Hepatocyte (in vitro differentiated cells): ENCODE measurements at places on chromosomes 3 and 15.

GRCh38 chr3:126351771-126352475 lies 5.3 kb downstream of the KLF15 start:
- no peak for DNase-seq

DNA sequence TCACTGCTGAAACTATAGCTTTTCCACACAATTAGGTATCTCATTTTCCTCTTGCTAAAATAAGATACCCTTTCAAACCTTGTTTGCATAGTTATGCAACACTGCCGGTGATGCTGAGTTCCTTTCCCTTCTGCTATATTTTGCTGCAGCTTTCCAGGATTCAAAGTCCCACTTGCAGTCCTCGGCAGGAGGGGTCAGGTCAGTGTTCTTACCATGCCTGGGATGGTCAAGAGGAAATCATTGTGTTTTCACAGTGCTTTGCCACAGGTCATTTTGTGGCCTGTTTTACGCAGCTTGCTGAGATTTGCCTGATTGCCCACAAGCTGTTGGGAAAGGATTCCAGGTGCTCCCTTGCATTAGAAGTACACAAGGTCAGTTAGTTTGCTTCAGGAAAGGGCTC lies 156.9 kb downstream of the B3GALNT1 start:
- DNase-seq = peak; percentile 45

DNA sequence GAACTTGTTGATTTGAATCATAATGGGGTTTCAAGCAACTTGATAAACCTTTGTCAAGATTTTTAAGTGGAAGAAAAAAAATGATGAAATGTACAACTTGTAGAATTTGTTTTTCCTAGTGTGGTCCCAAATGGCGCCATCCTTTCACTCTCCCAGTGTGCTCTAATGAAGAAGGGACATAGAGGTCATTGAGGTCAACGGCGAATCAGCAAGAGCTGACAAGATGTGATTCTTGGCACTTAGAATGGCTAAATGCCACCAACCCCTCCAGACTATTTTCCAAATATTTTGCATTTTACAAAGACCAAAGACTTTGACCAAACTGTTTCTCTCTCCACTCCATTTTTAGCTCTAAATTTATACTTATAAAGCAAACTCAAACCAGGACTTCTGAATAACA lies 320.2 kb upstream of the MME start:
- DNase-seq = no peak

DNA sequence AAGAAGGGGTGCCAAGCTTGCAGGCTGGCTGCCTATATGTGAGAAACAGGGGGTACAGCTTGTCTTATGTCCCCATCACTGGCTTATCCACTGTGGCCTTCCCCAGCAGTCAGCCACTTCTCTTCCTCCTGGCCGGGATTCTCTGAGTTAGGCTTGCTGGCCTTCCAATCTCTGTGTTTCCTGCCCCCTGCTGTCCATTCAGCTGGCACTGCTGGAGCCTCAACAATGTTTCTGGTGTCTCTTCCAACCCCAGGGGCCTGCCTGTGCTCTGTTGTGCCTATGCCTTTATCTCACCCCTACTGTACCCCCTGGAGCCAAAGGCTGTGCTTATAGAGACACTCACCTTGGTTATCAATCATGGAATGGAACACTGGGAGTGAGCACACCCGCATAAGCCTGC lies 36.5 kb downstream of the ANAPC13 start:
- DNase-seq = no peak

DNA sequence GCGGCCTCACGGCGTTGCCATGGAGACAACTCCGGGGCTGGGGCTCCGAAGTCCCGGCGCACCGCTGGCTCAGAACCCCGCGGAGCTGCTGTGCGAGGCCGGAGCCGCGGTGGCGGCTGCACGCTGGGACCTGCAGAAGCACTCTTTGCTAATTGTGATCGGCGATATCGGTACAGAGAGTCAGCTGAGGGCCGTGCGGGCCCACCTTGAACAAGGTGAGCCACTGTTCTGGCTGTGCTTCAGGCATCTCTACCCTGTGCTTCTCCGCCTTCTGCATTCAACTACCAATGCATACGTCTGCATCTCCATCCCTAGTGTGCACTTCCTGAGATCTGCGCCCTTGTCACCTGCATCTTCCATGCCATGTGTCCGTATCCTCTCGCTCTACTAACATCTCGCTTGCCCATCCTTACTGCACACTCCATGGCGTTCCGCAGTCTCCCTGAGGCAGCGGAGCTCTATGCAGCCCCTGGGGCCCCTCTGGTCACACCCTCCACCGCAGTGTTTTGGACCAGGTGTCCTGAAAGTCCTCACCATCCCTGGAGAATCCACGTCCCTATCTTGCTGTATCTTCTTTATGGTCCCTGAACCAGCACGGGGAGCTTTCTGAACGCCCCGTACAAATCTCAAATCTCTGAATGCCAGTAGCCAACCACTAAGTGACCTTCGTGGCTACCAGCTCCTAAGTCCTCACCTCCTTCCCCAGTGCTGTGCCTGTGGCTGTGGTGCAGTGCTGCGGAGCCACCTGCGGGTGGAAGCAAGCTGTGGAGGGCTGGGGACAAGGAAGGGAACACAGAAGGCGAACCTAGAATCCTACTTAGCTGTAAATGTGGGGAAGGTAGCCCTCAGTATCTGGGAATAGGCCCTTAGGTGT lies 6.2 kb upstream of the MAP1A start:
- peak; percentile 49 for DNase-seq
